Right atrium auricular region (tissue), 2 donors: ENCODE measurements at places on chromosomes 5 and 9. TPM values are rescaled to one million over a fixed set of nuclear protein-coding genes. Genes with fewer than 3 reads are reported as not detected.

The BTNL3 gene
- total RNA-seq: not detected

- no peak overlapping the region for H3K27ac ChIP-seq
- no peaks in the 10 kb centered on the region for H3K27me3 ChIP-seq
- H3K36me3 ChIP-seq: no peaks in the 10 kb centered on the region
These were observed 18.1 kb downstream of the SLC1A1 start for GRCh38 chr9:4508246-4508906.

DNA sequence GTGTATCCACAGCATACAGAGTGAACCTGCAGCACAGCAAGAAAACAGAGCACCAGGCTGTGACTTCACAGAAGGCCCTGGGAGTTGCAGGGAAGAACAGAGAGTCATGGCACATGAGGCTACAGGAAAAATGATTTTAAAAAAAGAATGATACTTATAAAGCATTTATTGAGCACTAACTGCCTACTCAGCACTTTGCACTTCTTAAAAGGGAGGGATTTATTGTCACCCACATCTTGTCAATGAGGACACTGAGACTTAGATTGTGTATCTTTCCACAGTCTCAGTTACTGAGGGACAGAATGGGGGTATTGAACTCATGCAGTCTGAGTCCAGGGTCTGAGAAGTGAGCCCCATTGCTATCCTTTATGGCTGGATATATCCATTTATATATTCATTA lies 244.6 kb upstream of the TRIM32 start:
- H3K36me3 ChIP-seq: no peaks in the 10 kb centered on the region
- DNase-seq: no peak
- no peaks in the 10 kb centered on the region for H3K27me3 ChIP-seq
- no peak overlapping the region for H3K4me3 ChIP-seq

DNA sequence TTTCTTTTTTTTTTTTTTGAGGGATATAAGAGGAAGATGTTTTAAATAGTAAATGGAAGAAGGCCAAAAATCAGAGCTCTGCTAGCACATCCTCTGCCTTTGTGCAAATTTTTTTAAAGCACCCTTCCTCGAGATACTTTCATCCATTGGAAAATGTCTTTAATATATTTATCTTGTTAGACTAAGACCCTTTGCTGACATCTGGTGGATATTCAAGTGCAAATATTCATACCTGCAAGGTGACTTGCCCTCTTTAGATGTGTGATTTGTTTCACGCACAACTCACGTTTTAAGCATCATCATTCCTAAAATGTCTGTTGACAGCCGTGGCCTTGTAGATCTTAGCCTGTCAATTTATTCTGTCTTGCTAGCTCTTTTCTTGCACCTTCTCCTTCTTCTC lies 258.5 kb downstream of the AGTPBP1 start:
- H3K36me3 ChIP-seq: no peaks in the 10 kb centered on the region
- H3K4me1 ChIP-seq: no peaks in the 10 kb centered on the region
- no peaks in the 10 kb centered on the region for H3K27me3 ChIP-seq
- no peak overlapping the region for H3K27ac ChIP-seq

The ACTBL2 gene
- total RNA-seq: not detected

The PCDHGC4 gene
- total RNA-seq: 1.7 TPM

- no peaks in the 10 kb centered on the region for H3K4me1 ChIP-seq
These were observed 147.1 kb downstream of the CDH10 start for GRCh38 chr5:24497591-24498157.

- H3K27ac ChIP-seq: no peak overlapping the region
- no peak for DNase-seq
- no peak overlapping the region for H3K4me3 ChIP-seq
- no peaks in the 10 kb centered on the region for H3K27me3 ChIP-seq
- H3K36me3 ChIP-seq: no peaks in the 10 kb centered on the region
- H3K4me1 ChIP-seq: no peaks in the 10 kb centered on the region
These were observed 10.4 kb downstream of the ENHO start for GRCh38 chr9:34512131-34513078.

The PROB1 gene
- 15.8 TPM for total RNA-seq

The GLRA1 gene
- total RNA-seq: not detected

DNA sequence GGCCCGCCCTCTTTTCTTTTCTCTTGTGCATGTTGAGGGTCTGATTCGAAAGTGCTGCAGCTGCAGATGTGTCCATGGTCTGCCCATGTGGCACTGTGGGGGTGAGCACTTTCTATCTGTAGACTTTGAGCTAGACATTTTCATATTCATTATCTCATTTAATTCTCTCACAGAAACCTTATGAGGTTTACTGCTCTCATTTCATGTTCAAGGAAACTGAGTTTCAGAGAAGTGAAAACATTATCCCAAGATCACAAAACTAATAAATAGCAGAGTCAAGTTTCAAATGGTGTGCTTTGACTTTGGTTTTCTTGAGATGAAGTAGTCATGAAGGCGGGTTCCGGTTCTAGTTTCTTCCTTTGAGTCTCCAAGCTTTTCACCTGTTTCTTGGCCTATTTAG lies 536.5 kb upstream of the ZNF462 start:
- no peaks in the 10 kb centered on the region for H3K27me3 ChIP-seq
- no peak for DNase-seq
- H3K36me3 ChIP-seq: no peaks in the 10 kb centered on the region
- H3K4me3 ChIP-seq: no peak overlapping the region

DNA sequence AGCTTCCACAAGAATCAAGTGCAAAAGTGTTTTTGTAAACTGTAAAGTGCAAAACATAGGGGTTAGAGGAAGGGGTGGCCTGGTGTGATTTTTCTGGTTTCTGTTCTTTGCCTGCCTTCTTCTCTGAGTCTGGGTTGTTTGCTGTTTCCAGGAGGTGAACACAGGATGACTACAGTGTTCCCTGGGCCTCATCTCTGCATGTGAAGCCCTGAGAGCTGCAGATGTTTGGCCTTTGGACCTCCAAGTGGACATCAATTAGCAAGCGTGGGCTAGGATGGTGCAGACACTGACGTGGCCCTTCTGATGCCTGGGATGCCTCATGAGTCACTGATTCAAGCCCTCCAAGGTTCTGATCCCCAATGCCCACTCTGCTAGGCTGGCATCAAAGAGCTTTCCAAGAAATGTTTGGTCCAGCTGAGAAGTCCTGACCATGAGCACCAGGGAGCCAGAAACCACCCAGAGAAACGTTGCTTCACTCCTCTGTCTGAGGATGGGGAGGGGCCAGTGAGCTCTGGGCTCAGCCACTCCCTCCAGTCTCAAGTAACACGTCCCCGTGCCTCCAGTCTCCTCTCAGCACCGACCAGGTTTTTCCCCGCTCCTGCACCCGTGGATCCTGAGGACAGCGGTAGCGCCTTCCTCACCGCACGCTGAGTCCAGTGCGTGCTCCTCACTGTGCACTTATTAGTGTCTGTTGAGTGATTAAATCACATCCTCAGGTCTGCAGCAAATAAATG lies 7.6 kb downstream of the IL9 start:
- no peak overlapping the region for H3K27ac ChIP-seq
- no peaks in the 10 kb centered on the region for H3K27me3 ChIP-seq
- H3K4me1 ChIP-seq: peaks cover 14% of the 10 kb centered on the region
- no peaks in the 10 kb centered on the region for H3K36me3 ChIP-seq
- no peak for DNase-seq
- no peak overlapping the region for H3K4me3 ChIP-seq

DNA sequence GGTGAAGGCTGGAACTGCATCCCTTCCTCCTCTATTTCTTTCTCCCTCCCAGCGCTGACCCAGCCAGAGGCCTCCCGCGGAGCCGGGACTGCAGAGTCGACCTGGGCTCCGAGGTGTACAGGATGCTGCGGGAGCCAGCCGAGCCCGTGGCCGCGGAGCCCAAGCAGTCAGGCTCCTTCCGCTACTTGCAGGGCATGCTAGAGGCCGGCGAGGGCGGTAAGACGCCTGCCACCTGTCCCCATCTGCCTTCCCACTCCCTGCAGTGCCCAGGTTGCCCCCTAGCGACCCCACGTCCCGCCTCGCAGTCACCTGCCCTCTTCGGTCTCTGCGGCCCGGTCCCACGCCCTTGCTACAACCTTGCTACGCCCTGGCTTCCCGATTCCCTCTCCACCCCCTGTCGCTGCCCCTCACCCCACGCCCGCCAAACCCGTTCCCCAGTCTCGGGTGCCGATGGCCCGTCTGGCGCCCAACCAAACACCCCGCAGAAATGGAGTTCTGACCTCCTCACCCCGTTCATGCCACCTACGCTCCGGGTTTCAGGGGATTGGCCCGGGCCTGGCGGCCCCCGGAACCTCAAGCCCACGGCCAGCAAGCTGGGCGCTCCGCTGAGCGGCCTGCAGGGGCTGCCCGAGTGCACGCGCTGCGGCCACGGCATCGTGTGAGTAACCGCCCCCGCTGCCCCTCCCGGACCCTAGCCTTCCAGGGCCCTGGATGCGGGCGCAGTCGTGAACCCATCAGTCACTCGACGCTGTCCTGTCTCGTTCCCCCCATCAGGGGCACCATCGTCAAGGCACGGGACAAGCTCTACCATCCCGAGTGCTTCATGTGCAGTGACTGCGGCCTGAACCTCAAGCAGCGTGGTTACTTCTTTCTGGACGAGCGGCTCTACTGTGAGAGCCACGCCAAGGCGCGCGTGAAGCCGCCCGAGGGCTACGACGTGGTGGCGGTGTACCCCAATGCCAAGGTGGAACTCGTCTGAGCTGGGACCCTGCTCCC lies 14.1 kb downstream of the PDLIM4 start:
- H3K4me1 ChIP-seq: no peaks in the 10 kb centered on the region
- H3K27me3 ChIP-seq: no peaks in the 10 kb centered on the region
- H3K4me3 ChIP-seq: no peak overlapping the region
- peaks cover 15% of the 10 kb centered on the region for H3K36me3 ChIP-seq
- peak; percentile 57 for DNase-seq

- no peaks in the 10 kb centered on the region for H3K4me1 ChIP-seq
- H3K4me3 ChIP-seq: no peak overlapping the region
- no peaks in the 10 kb centered on the region for H3K36me3 ChIP-seq
- no peak overlapping the region for H3K27ac ChIP-seq
These were observed 150.7 kb downstream of the DMRT2 start for GRCh38 chr9:1200847-1201251.

GRCh38 chr5:17796757-17797396 lies 162.6 kb downstream of the TAF11L14 start:
- no peaks in the 10 kb centered on the region for H3K4me1 ChIP-seq
- H3K36me3 ChIP-seq: no peaks in the 10 kb centered on the region
- H3K27me3 ChIP-seq: no peaks in the 10 kb centered on the region
- H3K4me3 ChIP-seq: no peak overlapping the region
- H3K27ac ChIP-seq: no peak overlapping the region
- no peak for DNase-seq

- H3K27me3 ChIP-seq: no peaks in the 10 kb centered on the region
- no peaks in the 10 kb centered on the region for H3K4me1 ChIP-seq
- no peak overlapping the region for H3K4me3 ChIP-seq
- H3K36me3 ChIP-seq: no peaks in the 10 kb centered on the region
- no peak for DNase-seq
- no peak overlapping the region for H3K27ac ChIP-seq
These were observed 83.1 kb downstream of the MSX2 start for GRCh38 chr5:174807471-174807870.

GRCh38 chr5:1793966-1794900 lies 5.4 kb downstream of the MRPL36 start:
- H3K27me3 ChIP-seq: no peaks in the 10 kb centered on the region
- H3K27ac ChIP-seq: no peak overlapping the region
- peaks cover 12% of the 10 kb centered on the region for H3K36me3 ChIP-seq
- H3K4me3 ChIP-seq: no peak overlapping the region
- no peak for DNase-seq
- H3K4me1 ChIP-seq: peaks cover 21% of the 10 kb centered on the region

The PDE6A gene
- total RNA-seq: 0.08 TPM
